ENCODE measurements at places on chromosomes 2 and 18.

GRCh38 chr2:181743723-181744031 lies 63.4 kb upstream of the NEUROD1 start:
- no peak for DNase-seq

DNA sequence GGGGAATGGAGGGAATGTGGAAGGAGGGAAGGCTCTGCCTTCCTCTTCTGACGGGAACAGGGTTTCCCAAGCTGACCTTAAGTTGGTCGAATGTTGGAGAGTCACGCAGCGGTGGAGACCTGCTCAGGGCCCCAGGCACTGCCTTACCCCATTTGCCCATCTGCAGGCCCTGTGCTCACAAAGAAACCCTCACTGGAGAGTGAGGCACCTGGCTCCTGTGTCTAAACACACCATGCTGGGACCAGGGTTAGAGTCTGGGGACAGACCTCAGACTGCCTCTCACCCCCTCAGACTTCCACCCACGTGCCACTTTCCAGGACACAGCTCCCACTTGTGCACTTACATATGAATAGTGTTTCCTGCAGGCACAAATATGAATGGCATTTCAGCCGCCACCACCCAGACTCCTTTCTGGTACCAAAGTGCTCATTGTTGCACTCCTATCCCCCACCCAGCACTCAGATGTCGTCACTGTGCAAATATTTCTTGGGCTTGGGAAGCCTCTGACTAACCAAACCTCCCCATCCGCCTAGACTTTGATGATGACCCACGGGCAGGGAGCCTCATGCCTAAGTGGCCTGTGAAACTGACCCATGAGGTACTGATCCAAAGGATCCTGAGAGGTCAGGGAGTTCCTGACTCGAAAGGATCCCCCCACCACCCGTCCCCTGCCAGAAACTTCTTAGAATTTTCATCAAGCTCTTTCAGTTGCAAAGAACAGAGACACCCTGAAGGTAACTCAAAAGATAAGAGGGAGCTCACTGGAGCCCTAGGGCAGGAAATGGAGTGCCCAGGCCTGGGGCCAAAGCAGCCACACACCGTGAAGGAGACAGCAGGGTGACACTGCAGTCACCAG lies 78.3 kb downstream of the STPG4 start:
- DNase-seq: no peak

DNA sequence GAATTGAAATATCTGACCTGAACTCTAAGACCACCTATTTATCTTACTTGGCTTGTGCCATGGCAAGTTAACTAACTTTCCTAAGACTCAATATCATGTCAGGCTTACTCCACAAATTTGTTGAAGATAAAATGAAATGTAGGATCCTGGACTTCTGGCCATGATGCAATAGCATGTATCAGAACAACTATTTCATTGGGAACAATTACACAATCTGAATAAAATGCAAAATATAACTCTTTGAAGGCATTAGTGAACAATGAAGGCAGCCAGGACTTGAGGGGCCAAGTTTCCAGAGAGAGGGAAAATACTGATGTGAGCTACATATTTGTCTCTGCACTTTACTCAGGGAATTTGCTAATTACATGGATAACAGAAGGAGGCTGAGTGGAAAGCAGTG lies 476.5 kb upstream of the ACVR2A start:
- no peak for DNase-seq

GRCh38 chr2:176658708-176659107 lies 389.5 kb downstream of the MTX2 start:
- no peak for DNase-seq

DNA sequence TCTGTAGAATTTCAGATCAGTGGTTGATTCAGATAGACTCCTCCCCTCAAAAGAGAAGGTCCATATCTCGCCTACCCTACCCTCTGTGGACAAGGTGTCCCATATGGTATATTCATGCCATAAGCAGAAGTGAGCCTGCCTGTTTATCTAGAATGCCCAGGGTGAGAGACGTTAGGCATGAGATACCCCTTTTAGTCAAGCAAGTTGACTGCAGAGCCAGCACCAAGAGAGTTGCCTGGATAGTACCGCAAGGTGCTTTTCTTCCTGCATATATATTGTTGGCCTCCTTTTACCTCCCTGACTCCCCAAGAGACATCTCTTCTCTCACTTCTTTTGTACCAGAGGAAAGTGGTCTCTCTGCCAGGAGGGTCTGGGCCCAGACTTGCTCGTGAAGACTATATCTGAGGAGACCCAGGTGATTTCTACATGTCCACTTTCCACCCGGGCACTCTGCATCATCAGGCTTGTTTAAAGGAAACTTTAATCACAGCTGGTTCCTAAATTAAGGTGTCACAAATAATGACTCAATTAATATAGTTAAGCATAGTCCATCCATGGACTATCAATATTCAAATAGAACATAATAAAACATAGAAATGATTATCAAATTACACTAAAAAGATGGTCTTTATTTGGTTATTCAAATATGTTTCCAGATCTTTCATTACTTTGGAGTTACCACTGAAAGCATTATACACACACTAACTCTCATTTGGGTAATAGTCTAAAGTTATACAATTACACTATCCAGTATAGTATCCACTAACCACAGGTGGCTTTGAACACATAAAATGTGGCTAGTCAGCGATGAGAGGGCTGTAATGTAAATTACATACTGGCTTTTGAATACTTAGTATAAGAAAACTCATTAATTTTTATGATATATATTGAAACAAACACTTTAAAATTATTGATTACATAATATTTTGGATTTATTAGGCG lies 4.1 kb downstream of the ITGA4 start:
- no peak for DNase-seq

DNA sequence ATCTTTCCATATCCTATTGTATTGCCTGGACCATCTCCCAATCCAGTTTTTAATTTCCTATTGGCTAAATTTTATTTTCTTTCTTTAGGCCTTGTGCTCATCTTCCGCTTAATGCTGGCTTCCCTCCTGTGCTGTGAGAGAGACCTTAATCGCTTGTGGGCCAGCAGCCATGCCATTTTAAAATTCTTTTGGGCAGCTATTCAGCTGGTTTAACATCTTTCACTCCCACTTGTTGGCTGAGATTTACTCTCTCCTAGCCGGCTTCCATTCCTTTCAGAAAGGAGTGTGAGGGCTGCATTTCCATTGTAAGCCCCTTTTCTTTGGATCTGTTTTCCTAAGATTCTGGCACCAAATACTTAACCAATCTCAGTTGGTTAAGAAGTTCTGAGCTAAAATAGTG lies 140.9 kb upstream of the RASGRP3 start:
- no peak for DNase-seq

- DNase-seq: no peak
Measured at GRCh38 chr2:96499061-96499960, 5.8 kb downstream of the NEURL3 start.

DNA sequence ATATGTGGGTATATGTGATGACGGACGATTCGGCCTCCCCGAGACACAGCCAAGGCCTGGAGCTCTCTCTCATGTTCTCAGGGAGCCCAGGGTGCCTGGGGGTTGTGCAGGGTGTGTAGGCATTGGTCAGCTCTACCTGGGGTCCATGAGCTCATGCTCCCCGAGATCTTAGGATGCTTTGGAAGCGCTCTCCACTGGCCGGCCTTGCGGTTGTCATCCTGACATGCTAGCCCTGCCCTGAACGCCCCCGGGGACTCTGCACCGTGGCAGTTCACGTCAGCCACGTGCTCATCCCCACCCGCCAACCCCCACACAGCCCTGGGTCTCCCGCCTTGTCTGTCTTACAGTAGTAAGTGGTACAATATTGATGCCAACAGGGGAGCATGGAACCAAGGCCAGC lies 67.8 kb downstream of the RTP5 start:
- no peak for DNase-seq

DNA sequence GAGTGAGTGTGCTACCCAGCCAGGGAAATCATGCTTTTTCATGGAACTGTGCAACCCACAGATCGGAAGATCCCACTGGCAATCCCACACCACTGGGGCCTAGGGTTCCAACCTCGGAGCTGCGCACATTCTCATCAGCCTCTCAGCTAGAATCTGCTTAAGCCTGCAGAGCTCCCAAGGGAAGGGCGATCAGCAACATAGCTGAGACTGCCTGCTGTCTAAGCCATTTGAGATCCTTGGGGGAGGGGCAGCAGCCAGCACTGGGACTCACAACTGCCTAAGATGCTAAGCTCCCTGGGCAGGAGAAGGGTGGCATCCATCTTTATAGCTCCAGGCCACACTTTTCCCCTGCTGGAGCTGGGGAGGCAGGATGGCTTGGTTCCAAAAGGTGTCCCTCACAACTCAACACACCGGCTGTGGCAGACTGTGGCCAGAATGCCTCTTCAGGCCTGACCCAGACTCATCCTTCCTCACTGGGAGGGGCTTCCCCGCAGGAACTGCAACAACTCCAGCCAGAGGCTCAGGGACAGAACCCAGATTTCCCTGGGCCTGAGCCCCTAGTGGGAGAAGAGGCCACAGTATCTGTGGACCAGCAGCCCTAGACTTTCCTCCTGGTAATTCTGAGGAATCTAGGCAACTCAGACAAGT lies 1133.3 kb upstream of the PIK3C3 start:
- DNase-seq: no peak

- no peak for DNase-seq
Measured at GRCh38 chr2:62724106-62724505, 18.6 kb downstream of the EHBP1 start.

- no peak for DNase-seq
Measured at GRCh38 chr2:45470531-45470930, 140.5 kb downstream of the SRBD1 start.

- no peak for DNase-seq
Measured at GRCh38 chr2:178230396-178230795, 36.1 kb downstream of the OSBPL6 start.

DNA sequence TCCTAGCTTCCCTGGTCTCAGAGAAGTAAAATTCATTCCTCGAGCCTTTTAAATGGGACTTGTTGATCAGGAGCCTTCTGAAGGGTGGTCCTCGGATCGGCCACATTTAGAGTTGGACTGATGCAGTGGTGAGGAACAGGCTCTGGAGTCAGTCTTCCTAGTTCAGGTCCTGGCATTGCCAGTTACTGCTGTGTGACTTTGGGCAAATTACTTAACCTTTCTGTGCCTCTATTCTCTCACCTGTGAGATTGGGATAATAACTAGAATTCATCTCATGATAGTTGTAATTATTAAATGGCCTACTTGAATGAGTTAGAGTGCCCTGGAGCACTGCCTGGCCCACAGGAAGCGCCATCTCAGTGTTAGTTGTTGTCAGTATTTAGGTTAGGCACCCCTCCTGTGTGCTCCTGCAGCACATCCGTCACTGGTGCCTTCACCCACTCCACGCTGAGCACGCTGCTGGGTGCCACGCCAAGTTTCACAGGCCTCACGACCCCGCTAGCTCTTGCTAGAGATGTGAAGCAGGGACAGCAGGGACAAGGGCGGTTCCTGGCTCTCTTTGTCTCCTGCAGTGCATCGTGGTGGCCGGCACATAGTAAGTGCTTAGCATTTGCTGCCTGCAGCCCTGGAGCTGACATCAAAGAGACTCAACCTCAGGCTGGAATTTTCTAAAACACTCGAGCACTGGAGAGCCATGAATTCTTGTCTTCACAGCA lies 122.9 kb downstream of the FAM210A start:
- DNase-seq: no peak

Data from activated T-helper 1 cell treated with anti-CD3 and anti-CD28 coated beads, Interleukin-12 subunit alpha, Interleukin-12 subunit beta, Interleukin-2, Interleukin-4 antibody, amounts not matched to agents 30 ng/mL and 10 ng/mL and 1 ng/mL, durations not matched to agents 14 hours and 24 hours and 36 hours (primary cell).